ENCODE measurements at places on chromosomes 12 and 14.
A peak's percentile ranks its signal among the peaks of the same experiment; 100 is the strongest.

GRCh38 chr14:98345161-98345560 is 926.8 kb downstream of the BCL11B start:
- H3K27me3 ChIP-seq, result no peaks in the 10 kb centered on the region
- DNase-seq, result no peak
- H3K27ac ChIP-seq, result no peak overlapping the region
- H3K36me3 ChIP-seq, result no peaks in the 10 kb centered on the region

- H3K27ac ChIP-seq, result no peak overlapping the region
- H3K4me1 ChIP-seq, result no peaks in the 10 kb centered on the region
These were observed 82.0 kb upstream of the DYNC1H1 start for GRCh38 chr14:101882141-101882935.

DNA sequence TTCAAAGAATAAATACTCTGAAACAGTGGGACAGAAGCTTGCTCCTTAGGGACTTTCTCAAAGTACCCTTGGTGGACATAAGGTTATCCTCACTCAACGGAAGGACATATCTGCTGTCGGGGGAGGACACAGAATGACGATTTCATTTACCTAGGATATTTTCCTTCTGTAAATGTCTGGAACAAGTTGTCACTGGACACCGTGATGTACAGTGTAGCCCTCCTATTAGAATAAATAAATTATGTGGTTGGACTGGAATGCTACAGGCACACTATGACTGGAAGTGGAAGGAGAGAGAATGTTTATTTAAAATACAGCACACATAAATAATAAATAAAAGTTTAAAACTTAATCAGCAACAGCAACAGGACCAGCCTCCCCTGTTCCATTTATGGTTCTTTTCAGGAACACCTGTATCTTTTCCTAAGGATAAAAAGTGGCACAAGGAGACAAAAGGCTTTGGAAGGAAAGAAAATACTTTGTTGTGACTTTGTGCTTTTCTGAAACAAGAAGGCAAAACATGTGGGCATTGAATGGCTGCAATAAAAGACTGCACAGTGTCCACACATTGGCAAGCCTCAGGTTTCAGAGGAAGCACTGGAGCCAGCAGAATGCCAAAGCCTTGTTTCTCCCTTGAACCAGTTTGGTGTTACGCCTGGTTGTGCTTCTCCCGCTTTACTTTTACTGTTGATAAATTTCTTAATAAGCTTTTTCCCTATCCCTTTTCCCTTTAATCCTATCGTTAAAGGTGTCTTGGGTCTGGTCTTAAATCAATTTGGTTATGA is 36.8 kb downstream of the FGD4 start:
- H3K27ac ChIP-seq, result no peak overlapping the region
- DNase-seq, result no peak
- no peaks in the 10 kb centered on the region for H3K4me1 ChIP-seq
- H3K36me3 ChIP-seq, result no peaks in the 10 kb centered on the region

- H3K36me3 ChIP-seq, result no peaks in the 10 kb centered on the region
- DNase-seq, result no peak
- H3K4me3 ChIP-seq, result no peak overlapping the region
These were observed 15.6 kb downstream of the BAG5 start for GRCh38 chr14:103546652-103547454.

DNA sequence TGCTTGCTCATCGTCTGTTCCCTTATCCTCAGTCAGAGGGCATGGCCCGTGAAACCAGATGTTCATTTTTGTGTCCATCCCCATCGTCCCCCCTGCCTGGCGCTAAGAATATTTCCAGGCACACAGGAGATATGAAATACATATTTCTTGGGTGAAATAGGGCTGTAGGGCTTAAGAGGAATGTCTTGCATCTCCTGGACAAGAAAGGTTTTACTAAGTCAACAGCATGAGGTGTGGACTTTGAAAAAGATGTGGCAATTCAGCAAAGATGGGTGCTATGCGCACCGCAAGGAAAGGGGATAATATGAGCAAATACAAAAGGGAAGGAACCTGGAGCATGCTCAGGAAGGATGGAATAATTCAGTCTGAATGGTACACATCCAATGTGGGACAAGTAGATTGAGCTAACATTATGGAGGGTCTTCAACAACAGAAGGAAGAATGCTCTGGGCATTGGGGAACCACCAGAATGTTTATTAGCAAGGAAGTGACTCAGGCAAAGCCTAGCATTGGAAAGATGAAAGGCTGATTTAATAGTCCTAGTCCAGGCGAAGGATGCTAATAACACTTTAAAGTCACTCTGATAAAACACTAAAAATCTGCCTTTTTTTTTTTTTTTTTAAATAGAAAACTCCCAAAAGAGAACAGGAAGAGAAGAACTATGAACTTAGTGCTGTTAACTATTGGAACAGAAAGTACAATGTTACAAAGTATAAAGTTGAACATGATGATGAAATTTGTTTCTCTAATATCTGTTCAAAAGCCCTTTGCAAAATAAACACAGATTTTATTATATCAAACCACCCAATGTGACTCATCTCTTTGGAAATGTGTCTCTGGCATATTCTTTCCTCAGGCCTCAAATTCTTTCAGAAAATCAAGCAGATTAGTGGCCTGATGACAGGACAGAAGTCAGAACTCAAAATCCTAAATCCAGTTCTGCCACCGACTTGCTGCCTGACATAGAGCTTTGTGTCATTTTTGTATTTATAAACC is 449.5 kb downstream of the BCAT1 start:
- DNase-seq, result no peak
- no peaks in the 10 kb centered on the region for H3K36me3 ChIP-seq
- H3K27me3 ChIP-seq, result no peaks in the 10 kb centered on the region

DNA sequence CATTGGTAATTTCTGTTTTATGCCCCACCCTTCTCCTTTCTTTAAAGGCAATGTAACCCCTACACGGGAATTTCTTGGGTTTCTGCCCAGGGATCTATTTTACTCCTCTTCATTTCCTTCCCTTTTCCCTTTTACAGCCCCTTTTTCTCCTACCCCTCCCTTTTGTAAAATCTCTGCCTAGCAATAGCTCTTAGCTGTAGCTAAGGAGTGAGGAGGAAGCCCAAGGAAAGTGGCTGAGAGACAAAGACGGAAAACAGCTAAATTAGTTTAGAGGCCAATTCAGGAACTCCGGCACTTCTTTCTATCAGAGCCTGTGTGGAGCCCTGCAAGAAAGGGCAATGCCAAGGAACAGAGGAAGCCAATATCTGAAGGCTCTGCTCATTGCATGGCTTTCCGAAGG is 40.3 kb downstream of the SOCS2 start:
- H3K27ac ChIP-seq, result no peak overlapping the region
- no peak for DNase-seq
- no peak overlapping the region for H3K4me3 ChIP-seq

- no peak overlapping the region for H3K27ac ChIP-seq
- no peak for DNase-seq
- no peaks in the 10 kb centered on the region for H3K4me1 ChIP-seq
- H3K36me3 ChIP-seq, result no peaks in the 10 kb centered on the region
These were observed 67.6 kb downstream of the NOC4L start for GRCh38 chr12:132211816-132212215.

GRCh38 chr12:104713444-104713843 is 244.6 kb downstream of the SLC41A2 start:
- peaks cover 4% of the 10 kb centered on the region for H3K4me1 ChIP-seq
- no peak for DNase-seq
- no peak overlapping the region for H3K27ac ChIP-seq
- no peaks in the 10 kb centered on the region for H3K36me3 ChIP-seq
- no peaks in the 10 kb centered on the region for H3K27me3 ChIP-seq

- H3K4me1 ChIP-seq, result no peaks in the 10 kb centered on the region
- no peak overlapping the region for H3K27ac ChIP-seq
- DNase-seq, result no peak
- H3K4me3 ChIP-seq, result no peak overlapping the region
- H3K27me3 ChIP-seq, result no peaks in the 10 kb centered on the region
These were observed 22.4 kb upstream of the ANKLE2 start for GRCh38 chr12:132783917-132784531.

DNA sequence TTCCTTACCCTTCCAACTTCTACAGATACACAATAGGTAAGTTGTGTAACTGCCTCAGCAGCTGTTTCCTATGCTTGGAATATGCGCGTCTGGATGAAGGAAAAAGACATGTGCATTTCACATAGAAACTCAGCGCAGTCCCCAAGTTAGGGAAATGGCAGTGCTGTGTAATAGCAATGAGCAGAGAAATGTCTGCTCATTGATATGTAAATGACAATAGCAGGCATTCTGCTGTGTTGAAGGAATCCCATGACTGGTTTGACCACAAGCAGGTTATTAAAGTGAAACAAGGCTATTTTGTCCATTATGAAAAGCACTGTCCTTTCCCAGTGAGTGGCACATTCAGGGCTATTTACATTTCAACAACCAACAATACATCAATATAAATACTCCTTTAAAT is 106.6 kb downstream of the BTG1 start:
- H3K27ac ChIP-seq, result no peak overlapping the region
- no peak for DNase-seq
- H3K4me3 ChIP-seq, result no peak overlapping the region
- peaks cover 8% of the 10 kb centered on the region for H3K4me1 ChIP-seq
- H3K36me3 ChIP-seq, result no peaks in the 10 kb centered on the region

GRCh38 chr12:95623554-95624170 is 72.4 kb upstream of the USP44 start:
- H3K36me3 ChIP-seq, result no peaks in the 10 kb centered on the region
- H3K4me3 ChIP-seq, result no peak overlapping the region
- peak; percentile 71 for DNase-seq
- H3K4me1 ChIP-seq, result no peaks in the 10 kb centered on the region
- no peaks in the 10 kb centered on the region for H3K27me3 ChIP-seq

- H3K27ac ChIP-seq, result peak overlapping the region; percentile 90
- no peak for DNase-seq
- H3K36me3 ChIP-seq, result no peaks in the 10 kb centered on the region
- H3K4me3 ChIP-seq, result peak overlapping the region; percentile 46
These were observed 9.8 kb upstream of the KDM2B start for GRCh38 chr12:121590476-121591143.

DNA sequence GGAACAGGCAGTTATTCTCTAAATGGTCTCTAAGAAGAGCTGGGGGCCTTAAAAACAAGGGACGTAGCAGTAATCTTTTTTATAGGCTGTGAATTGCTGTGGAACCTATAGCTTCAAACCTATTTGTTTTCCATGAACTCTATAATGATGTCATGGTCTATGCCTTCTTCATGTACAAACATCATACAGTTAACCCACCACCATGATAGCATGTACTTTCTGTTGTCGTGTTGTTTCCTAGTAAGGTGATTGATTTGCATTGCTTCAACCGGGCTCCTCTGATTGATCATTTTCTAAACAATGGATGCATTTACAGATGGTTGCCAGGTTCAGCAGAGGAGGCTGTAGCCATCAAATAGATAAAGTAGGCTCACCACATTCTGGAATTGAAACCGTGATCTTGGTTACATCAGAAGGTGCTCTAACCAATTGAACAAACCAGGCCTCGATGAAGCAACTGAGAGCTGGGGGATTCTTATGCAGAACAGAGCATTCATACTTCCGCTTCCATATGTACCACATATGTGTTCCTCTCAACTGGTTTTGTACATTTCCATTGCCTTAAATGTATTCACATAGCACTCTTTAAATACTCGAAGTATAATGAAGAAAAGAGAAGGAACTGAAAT is 25.6 kb upstream of the PCNX1 start:
- no peaks in the 10 kb centered on the region for H3K4me1 ChIP-seq
- H3K36me3 ChIP-seq, result no peaks in the 10 kb centered on the region
- no peak for DNase-seq
- H3K27ac ChIP-seq, result no peak overlapping the region
- H3K4me3 ChIP-seq, result no peak overlapping the region

GRCh38 chr12:94080341-94081009 is 67.9 kb upstream of the PLXNC1 start:
- H3K4me1 ChIP-seq, result no peaks in the 10 kb centered on the region
- no peak overlapping the region for H3K4me3 ChIP-seq
- H3K36me3 ChIP-seq, result no peaks in the 10 kb centered on the region
- no peak overlapping the region for H3K27ac ChIP-seq
- H3K27me3 ChIP-seq, result no peaks in the 10 kb centered on the region

DNA sequence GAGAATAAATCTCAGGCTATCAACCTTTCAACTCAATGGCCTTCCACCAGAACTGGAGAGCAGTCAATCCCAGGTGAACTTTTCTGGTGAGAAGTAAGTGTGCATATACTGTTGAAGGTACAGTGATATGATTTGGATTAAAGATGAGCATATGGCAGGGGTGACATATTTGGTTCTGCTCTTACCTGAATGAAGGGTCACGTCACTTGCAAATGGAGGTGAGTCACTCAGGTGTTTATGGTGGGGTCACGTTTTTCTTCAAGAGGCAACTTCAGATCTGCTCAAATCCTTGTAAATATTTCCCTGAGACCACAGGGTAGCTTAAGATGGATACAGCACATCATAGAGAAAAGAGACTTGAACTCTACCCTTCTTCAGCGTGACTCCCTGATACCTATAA is 143.2 kb downstream of the BRMS1L start:
- DNase-seq, result no peak
- no peaks in the 10 kb centered on the region for H3K4me1 ChIP-seq
- no peaks in the 10 kb centered on the region for H3K36me3 ChIP-seq
- no peaks in the 10 kb centered on the region for H3K27me3 ChIP-seq
- H3K27ac ChIP-seq, result no peak overlapping the region

DNA sequence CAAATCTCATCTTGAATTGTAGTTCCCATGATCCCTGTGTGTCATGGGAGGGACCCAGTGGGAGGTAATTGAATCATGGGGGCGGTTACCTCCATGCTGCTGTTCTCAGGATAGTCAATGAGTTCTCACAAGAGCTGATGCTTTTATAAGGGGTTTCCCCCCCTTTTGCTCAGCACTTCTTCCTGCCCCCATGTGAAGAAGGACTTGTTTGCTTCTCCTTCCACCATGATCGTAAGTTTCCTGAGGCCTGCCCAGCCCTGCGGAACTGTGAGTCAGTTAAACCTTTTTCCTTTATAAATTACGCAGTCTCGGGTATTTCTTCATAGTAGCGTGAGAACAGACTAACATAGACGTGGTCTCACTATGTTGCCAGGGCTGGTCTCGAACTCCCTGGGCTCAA is 56.1 kb upstream of the EIF5 start:
- H3K4me3 ChIP-seq, result no peak overlapping the region
- DNase-seq, result peak; percentile 10
- H3K4me1 ChIP-seq, result no peaks in the 10 kb centered on the region
- no peaks in the 10 kb centered on the region for H3K36me3 ChIP-seq
- peaks cover 26% of the 10 kb centered on the region for H3K27me3 ChIP-seq
- no peak overlapping the region for H3K27ac ChIP-seq

GRCh38 chr12:23342407-23342806 is 607.1 kb downstream of the SOX5 start:
- H3K27me3 ChIP-seq, result no peaks in the 10 kb centered on the region
- no peaks in the 10 kb centered on the region for H3K36me3 ChIP-seq
- H3K4me1 ChIP-seq, result no peaks in the 10 kb centered on the region
- no peak for DNase-seq
- H3K4me3 ChIP-seq, result no peak overlapping the region

Measured in breast epithelium (tissue), 4 donors.